ENCODE measurements at places on chromosomes 3 and 15.

DNA sequence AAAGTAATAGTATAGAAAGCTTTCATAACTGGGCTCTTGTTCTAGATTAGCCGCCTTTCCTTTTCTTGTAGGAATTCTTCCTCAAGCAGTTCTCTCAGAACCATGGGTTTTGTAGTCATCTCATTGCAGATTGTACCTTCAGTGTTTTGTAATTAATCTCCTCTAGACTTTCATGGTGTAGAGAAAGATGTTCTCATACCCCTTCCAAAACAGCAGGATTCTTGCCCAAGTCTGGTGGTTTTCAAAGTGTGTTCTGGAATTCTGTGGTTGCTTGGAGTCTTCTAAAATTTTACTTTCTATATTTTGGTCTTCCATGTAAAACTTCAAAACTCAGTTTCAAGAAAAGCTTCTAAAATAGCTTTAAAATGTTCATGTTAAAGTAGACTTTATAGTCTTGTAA lies 293.8 kb downstream of the PTPRG start:
- DNase-seq, result no peak

DNA sequence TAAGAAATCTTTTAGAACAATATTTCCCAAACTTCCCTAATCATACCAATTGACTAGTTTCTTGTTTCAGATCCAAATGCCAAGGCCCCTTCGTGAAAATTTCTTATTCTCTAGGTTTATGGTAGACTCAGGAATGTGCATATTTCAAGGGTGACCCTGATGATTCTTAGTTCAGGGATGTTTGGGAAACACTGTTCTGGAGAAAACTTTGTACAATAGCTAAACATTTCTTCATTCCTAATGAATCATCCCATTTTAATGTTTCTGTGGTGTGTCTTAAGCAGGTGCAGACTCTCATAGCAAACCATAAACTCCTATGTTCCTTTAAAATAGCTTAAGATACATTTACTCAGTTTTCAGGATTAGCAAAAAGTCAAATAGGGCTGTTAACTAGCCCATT lies 314.5 kb downstream of the TIGIT start:
- no peak for DNase-seq

- no peak for DNase-seq
Measured at GRCh38 chr15:44694416-44694815, 16.7 kb downstream of the PATL2 start.

- no peak for DNase-seq
Measured at GRCh38 chr3:169145540-169146178, 517.9 kb downstream of the MECOM start.

DNA sequence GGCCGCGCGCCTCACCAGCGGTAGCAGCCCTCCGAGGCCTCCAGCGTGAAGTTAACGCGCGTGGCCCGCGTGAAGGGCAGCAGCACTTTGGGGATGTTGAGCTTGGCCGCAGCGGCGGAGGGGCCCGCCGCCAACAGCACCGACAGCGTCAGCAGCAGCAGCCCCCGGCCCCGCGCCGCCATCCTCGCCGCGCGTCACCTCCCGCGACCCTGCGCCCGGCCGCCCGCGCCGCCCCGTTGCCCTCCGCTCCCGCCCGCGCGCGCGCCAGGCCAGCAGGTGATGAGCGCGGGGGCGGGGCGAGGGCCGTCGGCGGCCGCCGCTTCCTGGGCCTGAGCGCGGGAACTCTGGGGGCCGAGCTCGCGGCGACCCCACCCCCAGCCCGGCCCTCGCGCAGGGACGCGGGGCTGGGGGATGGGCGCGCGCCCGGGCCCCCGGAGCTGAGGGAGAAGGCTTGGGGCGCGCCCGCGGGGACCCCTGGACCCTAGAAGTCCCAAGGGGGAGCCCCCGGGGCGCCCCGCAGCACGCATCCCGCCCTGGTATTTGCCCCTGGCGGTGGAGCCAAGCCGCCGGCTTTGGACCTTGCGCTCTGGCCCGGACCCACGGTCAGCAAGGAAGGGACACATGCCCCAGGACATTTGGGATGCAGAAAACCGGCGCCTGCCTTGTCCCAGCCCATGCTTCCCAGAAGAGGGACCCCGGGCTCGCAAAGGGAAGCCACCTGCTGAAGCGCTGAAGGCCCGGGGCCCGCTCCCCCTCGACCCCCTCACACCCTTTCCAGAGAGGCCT lies at the start of gene NUP210:
Gene NUP210 (minus strand): TSS at position 278 of the 786 bp plus-strand sequence. CDS start 96 bp downstream, at position 182.
- peak; percentile 93 for DNase-seq

GRCh38 chr3:175704366-175705055 lies 845.4 kb downstream of the NAALADL2 start:
- DNase-seq, result peak; percentile 2

DNA sequence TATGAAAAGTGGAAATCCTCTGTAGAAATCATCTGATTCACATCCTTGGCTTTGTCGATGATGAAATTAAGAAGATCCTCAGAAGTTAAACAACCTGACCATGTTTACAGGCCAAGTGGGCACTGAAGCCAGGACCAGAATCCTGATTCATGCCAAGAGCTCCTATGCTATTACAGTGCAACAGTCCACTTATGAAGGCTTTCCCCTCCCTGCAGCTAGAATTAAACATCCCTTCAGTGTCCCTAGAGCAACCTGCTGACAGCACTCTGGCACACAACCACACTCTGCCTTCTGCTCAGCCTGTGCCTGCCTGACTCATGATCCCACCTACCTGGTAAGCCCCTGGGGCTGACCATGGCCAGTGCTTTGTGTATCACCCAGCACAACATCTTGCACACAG lies 33.8 kb downstream of the TXNRD3 start:
- no peak for DNase-seq

DNA sequence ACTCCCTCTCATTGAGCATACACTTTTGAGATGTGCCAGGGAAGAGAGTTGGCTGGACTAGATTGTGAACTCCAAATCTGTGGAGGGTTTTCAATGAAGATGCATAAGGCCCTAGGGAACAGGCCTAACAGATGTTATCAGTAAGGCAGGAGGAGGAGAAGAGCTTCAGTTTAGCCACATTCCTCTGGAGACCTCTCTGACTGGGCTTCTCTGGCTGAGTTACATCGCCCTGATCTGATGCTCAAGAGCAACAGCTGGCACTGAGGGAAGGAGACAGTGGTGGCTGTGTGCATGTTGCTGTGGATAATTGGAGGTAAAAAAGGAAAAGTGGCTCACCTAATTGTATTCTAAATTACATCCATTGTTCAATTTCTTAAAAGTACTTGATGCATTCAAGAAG lies 206.4 kb upstream of the CFAP20DC start:
- DNase-seq, result no peak

GRCh38 chr15:38941399-38941953 lies 376.9 kb upstream of the RASGRP1 start:
- DNase-seq, result no peak

- DNase-seq, result no peak
Measured at GRCh38 chr3:57971975-57972374, 36.2 kb upstream of the FLNB start.

GRCh38 chr3:106728315-106729098 lies 648.7 kb upstream of the CCDC54 start:
- DNase-seq, result no peak

DNA sequence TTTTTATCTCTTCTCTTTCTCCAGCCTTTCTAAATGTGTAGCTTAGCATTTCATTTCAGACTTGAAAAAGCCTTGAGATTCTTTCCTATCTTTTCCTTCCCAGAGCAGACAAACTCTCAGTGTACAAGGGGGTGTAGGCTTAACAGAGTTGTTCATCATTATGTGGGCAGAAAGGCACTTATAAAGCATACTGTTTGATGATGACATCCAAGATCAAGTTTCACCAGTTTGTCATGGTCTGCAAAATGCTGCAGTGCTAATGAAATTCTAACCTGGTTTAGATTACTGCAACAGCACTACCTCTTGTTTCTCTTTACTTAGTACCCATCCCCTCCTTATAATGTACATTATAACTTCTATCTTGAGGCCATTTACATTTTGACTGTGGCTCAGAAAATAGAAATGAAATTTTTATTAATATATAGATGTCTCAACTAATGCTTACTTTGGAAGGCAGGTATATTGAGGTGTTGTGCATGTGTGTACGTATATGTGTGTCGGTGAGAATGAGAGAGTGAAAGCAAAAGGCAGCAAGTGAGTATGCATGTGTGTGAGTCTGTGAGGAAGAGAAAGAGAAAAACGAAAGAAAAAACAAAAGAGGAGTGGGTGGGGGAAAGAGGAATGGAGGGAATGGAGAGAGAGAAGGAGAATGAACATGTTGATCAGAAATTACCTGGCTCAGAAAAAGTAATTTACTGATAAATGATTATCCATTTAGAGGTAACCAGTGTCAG lies 1043.6 kb downstream of the TUSC7 start:
- no peak for DNase-seq

DNA sequence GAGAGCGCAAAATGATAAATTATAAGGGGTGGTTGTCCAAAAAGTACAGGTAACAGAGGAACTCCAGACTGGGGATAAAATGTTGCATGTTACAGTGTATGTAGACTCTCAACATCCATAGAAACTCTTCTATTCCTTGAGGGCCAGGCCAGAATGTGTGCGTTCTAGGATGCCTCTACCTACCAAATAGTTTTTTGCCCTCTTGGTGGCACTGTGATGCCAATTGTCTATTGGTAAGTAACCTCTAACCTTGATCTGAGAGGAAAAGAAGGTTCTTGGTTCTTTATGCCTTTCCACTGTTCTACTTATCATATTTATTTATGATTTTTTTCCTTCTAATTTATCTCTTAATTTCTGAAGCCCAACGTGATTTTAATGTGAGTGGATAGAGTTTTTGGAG lies 424.6 kb downstream of the GRM7 start:
- no peak for DNase-seq

DNA sequence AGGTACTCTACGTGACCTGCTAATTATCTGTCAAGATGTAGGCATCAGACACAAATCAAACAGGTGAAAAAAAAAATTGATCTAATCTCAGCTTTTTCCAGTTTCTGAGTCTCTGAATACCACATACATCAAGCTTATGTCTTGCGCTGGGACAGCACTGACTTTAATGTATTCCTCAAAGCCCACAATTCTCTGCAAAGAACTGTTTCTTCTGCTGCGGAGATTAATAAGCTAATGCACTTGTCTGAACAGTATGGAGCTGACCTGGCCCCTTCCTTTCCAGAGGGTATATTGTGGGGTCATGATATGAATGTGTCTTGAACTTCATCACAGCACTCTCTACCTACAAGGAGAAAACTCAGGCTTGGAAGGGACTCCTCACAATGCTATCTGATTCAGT lies 87.8 kb downstream of the FOXB1 start:
- DNase-seq, result no peak

GRCh38 chr3:171379961-171380483 lies 80.2 kb downstream of the TNIK start:
- no peak for DNase-seq

- no peak for DNase-seq
Measured at GRCh38 chr15:83588441-83588840, 65.5 kb upstream of the ADAMTSL3 start.

DNA sequence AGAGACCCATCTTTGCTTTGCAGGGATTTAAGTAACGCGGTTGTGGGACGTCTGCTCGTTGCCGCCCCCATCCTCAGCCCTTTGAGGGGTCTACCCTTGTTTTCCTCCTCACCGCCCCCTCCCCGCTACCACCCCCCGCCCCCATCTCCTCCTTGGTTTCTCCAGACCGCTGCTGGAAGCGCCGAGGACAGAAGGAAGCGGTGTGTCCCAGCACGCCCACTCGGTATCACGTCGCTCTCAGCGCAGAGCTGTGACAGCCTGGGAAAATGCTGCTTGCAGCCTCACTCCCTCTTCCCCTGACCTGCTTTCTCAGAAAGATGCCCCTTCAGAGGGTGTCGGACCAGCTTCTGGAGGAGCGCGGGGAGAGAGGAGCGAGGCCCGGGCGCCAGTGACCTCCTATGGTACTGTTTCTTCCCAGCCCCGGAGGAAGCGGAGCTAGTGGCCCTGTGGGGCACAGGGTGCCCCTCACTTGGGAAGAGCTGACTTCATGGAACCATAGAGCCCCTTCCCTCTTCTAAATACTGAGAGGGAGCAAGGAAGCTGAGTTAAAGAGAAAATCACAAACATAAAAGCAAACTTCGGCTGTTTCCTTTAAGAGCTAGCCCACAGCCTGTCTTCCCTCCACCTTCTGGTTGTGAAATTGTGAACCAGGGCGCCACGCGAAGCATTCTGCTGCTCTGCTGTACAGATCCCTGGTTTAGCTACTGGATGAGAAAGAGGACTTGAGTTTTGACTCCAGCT lies 698 bp downstream of the IL1RAP start:
- DNase-seq, result peak; percentile 20

GRCh38 chr3:139642996-139643395 lies 34.8 kb downstream of the NMNAT3 start:
- no peak for DNase-seq

DNA sequence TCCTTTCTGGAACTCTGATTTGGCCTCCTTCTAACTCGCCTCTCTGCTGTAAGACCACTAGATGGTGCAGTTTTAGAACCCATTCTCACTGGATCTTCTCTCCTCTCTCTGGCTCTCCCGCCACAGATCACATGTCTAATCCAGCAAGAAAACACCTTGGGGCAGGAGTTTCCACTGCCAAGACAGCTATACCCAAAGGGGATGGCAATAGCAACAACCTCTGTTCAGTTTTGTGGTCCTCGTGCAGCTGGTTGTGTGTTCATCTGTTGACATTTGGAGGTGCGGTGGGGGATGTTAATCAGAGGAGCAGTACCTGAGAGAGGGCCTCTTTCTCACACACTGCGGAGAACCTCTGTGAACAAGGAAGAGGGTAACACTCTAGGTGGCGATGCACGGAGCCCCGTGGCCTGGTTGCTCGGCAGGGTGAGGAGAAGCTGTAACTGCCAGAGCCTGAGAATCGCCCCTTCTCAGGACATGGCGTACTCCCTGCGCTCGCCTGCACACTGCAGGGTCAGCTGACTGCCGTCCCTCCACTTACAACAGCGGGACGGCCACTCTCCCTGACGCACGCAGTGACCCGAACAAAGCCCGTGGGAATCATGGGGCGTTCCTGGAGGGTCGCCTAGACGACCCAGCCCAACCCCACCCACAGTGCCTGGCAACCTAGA lies at the start of gene TEX55:
Gene TEX55 (plus strand): TSS at position 666 of the 668 bp plus-strand sequence. CDS start 25 bp downstream, outside the sequence.
- DNase-seq, result peak; percentile 58

- DNase-seq, result no peak
Measured at GRCh38 chr3:175383371-175383770, 524.2 kb downstream of the NAALADL2 start.

- DNase-seq, result no peak
Measured at GRCh38 chr3:127624063-127624462, 4.9 kb upstream of the PODXL2 start.

DNA sequence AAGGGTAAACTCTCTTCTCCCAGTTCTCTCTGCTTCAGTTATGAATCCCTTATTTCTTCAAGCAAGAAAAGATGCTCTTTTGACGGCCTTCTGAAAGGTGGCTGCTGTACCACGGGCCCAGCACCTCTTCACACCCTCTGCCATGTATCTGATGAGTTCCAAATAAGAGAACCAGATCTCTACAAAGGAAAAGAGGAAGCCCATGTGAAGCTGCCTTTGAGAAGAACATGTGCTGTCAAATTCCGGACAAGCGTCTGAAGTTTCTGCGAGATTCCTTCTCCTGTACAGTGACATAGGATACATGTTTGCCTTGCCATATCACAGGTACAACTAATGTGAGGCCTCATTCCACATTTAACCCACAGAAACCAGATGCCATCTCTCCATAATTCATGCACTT lies 59.2 kb downstream of the SH3BP5 start:
- no peak for DNase-seq

- DNase-seq, result no peak
Measured at GRCh38 chr3:60707452-60708020, 543.7 kb downstream of the FHIT start.

GRCh38 chr3:52670621-52671521 lies 14.8 kb downstream of the PBRM1 start:
- peak; percentile 46 for DNase-seq

All from GM13977 (cell line).